ENCODE measurements at places on chromosomes 5 and 9. TPM values are rescaled to one million over a fixed set of nuclear protein-coding genes. Genes with fewer than 3 reads are reported as not detected.

- no peak for DNase-seq
Measured at GRCh38 chr5:16862777-16863176, 73.3 kb downstream of the MYO10 start.

DNA sequence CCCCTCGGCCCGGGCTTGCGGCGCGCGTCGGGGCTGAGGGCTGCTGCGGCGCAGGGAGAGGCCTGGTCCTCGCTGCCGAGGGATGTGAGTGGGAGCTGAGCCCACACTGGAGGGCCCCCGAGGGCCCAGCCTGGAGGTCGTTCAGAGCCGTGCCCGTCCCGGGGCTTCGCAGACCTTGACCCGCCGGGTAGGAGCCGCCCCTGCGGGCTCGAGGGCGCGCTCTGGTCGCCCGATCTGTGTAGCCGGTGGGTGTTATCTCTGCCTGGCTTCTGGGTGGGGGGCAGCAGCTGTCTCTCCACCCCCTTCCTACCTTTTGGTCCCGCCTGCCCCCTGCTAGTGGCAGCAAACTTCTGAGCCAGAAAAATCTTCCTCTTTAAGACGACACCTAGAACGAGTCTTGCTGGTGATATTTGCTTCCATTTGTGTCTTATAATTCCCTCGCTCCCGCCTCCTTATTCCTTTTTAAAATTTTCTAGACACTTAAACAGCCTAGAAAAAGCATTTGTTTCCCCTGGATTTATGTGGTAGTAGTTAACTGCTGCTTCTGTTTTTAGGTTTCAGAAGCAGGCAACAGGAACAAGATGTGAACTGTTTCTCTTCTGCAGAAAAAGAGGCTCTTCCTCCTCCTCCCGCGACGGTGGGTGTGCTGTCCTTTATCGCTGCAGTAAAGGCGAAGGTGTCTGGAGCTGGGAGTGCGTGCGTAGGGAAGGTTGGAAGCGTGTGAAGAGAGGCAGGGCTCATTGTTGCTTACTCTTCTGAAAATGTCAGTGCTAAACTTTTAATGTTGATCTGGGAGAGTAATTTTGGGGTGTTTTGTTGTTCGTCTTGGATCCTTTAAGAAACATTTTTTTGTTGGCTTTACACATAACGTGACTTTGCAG lies 554 bp downstream of the JAK2 start:
- DNase-seq = peak; percentile 28

- DNase-seq = peak; percentile 13
Measured at GRCh38 chr5:11289733-11290132, 528.7 kb upstream of the DAP start.

GRCh38 chr9:113558632-113559502 lies 95.3 kb downstream of the RGS3 start:
- no peak for DNase-seq

DNA sequence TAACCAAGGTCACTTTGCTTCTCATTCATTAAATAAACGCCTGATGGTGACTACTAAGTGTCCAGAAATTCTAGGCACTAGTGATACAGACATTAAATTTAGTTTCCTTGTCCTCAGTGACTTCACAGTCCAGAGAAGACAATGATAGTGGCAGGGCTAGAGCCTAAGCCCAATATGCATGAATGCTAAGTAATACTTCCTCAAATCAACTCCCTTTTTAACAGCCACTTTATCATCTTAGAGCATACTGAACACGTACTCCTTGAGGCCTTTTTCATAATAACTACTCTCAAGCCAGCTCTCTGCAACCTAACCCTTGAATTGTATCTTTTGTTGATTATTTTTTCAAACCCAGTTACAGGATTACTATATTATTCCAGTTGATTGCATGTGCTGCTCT lies 74.1 kb downstream of the STX17 start:
- DNase-seq = no peak

GRCh38 chr5:55517804-55518203 lies 17.0 kb downstream of the PLPP1 start:
- DNase-seq = no peak

GRCh38 chr9:134629061-134629585 lies 12.5 kb upstream of the COL5A1 start:
- DNase-seq = peak; percentile 41

DNA sequence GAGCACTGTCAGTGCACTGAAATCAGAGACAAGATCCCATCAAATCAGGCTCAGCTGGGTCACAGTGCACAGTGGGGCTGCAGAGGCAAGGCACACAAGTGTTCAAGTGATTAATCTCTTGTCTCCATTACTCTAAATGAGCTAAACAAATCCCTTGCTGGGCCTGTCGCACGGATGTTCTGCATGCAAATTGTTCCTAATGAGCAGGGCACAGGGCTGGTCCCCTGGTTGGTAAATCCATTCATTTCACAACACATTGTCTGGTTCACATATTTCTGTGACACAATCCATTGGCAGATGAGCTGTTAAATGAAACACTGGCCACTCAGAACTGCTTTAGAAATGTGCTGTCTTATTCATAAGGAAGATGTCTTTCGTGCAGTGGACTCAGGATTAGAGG lies 167.9 kb upstream of the BRINP1 start:
- DNase-seq = no peak

- no peak for DNase-seq
Measured at GRCh38 chr5:157219491-157220271, 39.0 kb downstream of the ITK start.

DNA sequence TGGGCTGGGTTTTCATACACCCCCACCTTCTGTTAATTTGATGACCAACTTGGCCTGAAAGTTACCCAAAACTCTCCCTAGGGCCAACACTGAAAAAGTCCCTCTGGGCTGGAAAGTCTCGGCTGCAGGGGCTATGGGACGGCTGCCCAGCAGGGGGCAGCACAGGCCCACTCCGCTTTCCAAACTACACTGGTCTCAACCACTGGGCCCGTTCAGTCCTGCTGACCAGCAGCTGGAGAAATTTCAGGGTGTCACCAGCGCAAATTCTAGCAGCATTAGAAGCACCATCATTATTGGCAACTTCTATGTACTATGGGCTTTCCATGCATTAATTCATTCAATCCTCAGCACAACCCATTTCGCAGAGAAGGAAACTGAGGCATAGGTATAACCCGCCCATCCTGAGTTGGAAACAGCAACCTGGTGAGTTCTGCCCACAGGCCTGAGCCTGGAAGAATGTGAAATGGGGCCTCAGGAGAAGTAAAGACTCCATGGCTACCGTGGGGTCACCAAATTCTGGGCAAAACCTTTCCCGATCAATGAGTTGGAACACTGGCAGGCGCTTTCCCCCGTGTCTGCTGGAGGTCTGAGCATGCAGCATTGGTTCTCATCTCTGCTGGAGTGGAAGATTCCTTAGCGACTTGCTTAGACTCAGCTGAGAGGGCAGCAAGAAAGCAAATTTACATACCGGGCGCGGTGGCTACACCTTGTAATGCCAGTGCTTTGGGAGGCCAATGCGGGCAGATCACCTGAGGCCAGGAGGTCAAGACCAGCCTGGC lies 9.7 kb downstream of the ORM2 start:
- DNase-seq = peak; percentile 94

The DNAJA1 gene
- 52.4 TPM for total RNA-seq

The GPR151 gene
- total RNA-seq = 0.07 TPM

The SPATA9 gene
- not detected for total RNA-seq

The GCNT4 gene
- total RNA-seq = 4.1 TPM

The PCDHGA10 gene
- 0.35 TPM for total RNA-seq

The TMED9 gene
- 52.3 TPM for total RNA-seq

The SPINK6 gene
- total RNA-seq = not detected

The PHF24 gene
- 0.37 TPM for total RNA-seq

The SLC36A3 gene
- total RNA-seq = not detected

The CCDC107 gene
- 9.3 TPM for total RNA-seq

The PCDHGB7 gene
- 4.4 TPM for total RNA-seq

The SPATA31A3 gene
- not detected for total RNA-seq

The SOHLH1 gene
- not detected for total RNA-seq

Data from H7 (cell line).